ENCODE measurements at places on chromosomes 13 and 19.

DNA sequence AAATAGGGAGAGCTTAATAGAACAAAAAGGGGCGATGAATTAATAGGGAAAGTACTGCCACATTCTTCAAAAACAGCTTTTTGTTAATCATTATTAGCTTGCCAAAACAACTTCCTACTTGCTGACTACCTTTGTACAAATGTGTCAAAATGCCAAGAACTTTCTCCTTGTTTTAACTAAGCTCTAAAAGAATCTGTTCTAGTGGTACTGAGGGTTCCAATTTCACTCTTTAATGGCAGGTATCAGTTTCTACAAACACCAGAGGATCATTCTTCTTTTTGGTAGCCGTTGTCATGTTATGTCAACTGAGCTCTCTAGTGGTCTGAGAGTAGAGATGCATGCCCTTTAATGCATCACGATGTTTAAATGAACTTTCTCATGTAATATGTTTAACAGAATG lies 29.4 kb upstream of the FBXL3 start:
- DNase-seq = no peak

DNA sequence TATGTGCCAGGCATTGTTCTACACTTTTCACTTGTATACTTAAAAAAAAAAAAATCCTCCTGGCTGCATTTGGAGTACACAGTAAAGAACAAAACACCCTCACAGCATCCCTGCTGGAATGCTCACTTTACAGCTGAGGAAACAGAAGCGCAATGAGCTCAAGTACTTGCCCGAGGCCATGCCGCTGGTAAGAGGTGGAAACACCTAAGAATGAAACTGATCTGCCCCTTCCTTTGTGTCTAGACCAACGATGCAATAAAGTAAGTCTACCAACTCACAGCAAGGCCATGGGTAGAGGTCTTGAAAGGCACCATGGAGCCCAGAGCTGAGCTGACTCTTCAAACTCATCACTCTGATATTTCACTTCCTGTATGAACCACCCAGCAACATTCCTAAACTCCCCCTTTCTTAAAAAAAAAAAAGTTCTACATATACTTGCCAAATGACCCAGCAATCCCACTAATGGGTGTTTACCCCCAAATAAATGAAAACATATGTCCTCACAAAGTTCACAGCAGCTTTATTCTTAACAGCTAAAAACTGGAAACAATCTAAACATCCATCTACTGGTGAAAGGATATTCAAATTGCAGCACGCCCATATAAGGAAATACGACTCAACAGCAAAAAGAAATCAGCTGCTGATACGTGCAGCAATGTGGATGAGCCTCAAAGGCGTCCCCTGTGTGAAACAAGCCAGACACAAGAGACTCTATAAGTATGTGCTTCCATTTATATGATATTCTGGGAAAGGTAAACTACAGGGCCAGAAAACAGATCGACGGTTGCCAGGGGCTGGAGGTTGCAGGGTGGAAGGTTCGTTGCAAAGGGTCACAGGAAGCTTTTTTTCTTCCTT lies 236.6 kb upstream of the MAB21L1 start:
- DNase-seq = no peak

GRCh38 chr19:8149261-8150094 lies at the start of gene FBN3:
Gene FBN3, minus strand, starts transcription at chr19:8149592. Its CDS starts 2,112 bp downstream, at chr19:8147480.
- no peak for DNase-seq

DNA sequence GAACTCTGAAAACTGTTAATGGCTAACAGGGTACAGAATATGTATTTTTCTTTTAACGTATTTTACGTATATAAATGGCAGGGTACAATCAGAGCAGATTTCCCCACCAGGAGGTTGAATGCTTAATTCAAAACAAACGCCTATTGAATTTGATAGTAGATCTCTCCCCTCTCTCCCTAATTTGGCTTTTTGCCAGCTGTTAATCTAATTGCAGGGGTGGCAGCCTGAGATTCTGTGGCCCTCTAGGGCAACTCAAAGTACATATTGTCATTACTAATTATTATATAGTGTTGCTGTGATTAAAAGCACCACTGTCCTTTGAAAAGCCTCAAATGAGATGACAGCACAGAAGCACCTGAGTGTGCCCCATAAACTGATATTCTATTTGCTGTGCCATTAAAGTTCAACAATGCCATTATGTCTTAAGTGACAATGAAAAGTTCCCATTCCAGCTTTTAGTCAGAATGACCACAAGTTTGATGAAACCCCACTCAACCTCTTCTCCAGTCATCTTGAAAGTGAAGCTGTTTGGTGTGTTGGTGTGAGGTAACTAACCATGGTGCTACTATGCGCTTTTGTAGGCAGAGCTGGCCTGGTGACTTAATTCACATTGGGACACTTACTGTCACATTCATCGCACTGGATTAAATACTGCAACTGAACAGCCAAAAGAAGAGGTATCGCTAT lies 351.4 kb downstream of the KCNRG start:
- peak; percentile 94 for DNase-seq

DNA sequence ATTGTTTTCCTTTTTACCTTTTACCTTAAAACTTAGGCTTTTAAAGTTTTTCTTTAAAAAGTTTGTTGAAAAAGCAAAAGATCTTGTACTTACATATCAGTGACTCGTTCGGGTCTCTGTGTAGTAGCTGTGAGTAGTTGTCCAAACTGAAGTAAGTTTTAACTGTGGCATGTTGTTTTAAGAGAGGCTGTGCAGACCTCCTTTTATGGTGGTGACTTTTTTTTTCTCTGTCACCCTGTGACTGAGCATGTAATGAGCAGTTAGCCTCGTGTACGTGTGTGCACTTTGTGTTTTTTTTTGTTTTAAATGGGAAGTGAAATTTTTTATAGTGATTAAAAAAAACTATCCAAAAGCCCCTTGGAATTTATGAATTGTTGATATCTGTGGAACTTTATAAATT lies at the start of gene GPR183:
TSS of gene GPR183 (minus strand) at position 153 of the 400 bp plus-strand sequence. CDS start 11,254 bp downstream, outside the sequence.
- peak; percentile 80 for DNase-seq

- DNase-seq = no peak
Observed at GRCh38 chr13:41820581-41821237, 140.2 kb downstream of the VWA8 start.

DNA sequence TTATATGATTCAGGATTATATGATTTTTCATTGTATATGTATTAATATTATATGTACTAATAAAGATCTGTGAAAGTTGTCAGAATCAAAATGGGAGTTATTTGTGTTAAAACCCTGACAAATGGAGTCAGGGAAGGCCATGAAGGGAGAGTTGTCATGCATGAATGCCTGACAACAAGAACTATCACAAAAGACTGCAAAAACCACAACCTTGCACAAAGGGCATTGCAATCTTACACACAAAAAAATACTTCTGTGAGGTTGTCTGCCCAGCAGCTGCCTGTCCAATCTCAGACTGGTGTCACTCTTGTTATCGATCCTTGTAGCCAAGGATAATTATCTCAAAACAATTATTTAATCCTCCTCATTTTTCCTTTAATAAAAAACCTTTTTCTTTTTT lies 21.2 kb upstream of the RBM26 start:
- DNase-seq = no peak

DNA sequence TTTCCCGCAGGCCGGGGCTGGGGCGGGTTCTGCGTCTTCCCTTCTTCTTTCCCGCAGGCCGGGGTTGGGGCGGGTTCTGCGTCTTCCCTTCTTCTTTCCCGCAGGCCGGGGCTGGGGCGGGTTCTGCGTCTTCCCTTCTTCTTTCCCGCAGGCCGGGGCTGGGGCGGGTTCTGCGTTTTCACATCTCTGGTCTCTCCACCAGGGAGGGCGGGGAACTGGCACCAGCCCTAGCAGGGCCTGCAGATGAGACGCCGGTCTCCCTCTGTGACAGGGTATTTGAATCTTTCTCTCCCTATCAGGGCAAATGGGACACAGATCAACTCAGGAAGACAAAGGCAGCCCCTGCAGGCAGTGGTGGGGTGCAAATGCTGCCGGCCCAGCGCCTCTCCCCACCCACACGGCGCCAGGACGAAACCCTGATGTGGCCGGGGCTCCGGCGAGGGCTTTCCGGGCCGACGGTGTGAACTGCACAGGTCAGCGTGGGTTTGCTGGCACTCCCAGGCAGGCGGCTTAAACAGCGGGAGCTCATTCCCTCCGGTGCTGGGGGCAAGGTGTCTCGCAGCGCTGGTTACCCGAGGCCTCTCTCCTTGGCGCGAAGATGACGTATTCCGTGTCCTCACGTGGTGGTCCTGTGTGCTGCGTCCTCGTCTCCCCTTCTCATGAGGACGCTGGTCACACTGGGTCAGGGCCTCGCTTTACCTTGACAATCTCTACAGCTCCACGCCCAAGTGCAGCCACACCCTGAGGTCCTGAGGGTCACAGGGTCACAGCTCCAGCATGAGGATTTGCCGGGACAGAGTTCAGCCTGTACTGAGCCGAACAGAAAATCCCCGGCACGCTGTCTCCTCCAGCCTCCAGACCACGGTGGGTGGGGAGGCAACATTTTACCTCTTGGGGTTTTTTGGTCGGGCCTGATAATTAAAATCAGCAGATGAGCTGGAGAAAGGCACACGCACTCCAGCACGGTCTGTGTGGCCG lies 717 bp upstream of the C13orf46 start:
- DNase-seq = no peak

- DNase-seq = no peak
Observed at GRCh38 chr13:104816726-104817125, 1718.7 kb downstream of the EFNB2 start.

- no peak for DNase-seq
Observed at GRCh38 chr19:56596676-56597075, 1.6 kb downstream of the ZNF71 start.

DNA sequence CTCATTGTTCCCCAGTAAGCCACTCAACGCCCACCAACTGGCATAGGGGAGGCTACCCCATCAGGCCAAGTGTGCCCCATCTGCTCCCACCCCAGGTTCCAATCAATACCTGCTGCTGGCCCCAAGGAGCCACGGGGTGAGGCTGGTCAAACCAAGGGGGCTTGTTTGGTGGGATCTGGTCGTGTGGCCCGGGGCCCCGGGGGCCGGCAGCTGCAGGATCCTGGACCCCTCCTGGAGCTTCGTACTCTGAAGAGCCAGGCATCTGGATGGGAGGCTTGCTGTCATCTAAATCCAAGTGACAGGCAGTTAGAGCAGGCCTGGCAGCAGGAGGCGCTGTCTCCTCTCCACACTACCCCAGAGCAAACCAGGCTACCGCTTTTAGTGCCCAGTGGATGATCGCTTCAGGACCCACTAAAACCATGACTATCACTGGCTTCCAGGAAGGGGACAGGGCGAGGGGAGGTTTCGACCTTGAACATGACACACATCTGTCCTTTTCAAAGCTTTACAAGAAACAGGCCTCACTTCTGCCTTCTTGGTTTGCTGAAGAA lies 14.2 kb downstream of the CHERP start:
- peak; percentile 39 for DNase-seq
